Stimulated activated CD8-positive, alpha-beta memory T cell treated with anti-CD3 and anti-CD28 coated beads, Interleukin-4, amount 100 ng/mL, for 1 hour (primary cell): ENCODE measurements at places on chromosomes 4 and X.

DNA sequence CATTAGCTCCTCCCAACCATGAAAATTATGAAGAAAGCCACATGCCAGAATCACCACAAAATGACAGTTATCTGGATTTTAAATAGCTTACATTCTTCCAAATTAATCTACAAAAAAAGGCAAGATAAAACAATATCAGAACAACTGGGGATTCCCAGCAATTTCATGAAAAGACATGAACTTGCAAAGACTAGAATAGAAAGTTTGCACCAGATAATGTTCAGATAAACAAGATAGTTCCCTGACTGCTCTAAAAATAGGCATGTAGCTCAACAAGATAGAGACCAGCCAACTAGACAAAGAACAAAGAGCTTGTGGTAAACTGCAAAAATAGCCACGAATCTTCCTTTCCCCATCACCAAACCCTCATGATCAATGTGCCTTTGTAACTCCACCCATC lies 30.3 kb upstream of the DDX53 start:
- no peak for DNase-seq

- no peak for DNase-seq
Measured at GRCh38 chrX:112941209-112941837, 100.7 kb upstream of the AMOT start.

DNA sequence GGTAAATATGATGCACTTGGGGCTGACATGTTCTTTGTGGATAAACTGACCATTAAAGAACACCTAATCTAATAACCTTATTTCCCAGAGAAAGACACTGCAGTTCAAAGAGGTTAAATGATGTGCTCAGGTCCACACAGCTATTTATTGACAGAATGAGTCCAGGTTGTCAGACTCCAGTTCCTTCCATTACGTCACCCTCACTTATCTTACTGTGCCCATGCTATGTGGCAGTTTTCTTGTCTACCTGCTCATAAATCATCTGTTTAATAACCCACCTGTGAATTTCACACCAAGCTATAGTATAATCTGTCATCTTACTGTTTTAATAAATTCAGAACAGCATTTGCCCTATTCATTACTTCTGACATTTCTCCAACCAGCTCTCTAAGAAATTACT lies 36.7 kb downstream of the QRFPR start:
- DNase-seq: no peak

DNA sequence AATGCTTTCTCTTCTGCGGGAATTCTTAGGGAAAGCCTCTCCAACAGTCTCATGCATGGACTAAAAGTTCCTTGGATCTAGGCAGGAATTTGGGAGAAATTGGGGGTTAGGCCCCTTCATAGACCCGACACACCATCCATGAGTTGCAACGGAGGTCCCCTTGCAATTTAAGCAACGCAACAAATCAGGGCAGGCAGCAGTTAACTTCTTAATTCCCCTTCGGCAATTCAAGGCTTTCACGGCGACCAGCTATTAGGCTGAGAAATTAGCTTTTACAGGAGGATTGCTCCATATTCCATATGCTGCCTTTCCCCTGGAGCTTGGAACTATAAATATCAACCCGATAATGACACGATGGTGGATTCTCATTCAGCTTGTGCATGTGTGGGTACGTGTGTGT lies 241.0 kb downstream of the SHOX start:
- no peak for DNase-seq

DNA sequence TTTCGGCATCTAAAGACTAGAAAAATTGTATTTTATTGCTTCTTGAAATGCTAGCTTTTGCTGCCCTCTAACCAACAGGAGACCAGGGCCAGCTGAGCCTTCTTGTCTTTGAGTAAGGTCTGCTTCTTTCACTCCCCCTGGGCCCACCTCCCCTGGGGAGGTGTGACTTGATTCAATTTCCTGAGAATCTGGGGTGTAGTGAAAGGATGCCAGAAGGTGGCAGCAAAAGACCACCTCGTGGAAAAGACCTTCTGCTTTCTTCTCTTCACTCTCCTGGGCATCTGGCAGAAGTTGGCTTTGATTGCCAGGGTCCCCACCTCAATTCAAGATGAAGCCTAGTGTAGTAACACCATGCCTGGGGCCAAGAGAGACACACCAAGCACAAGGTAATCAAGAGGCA lies 96.5 kb upstream of the MAOA start:
- peak; percentile 1 for DNase-seq

DNA sequence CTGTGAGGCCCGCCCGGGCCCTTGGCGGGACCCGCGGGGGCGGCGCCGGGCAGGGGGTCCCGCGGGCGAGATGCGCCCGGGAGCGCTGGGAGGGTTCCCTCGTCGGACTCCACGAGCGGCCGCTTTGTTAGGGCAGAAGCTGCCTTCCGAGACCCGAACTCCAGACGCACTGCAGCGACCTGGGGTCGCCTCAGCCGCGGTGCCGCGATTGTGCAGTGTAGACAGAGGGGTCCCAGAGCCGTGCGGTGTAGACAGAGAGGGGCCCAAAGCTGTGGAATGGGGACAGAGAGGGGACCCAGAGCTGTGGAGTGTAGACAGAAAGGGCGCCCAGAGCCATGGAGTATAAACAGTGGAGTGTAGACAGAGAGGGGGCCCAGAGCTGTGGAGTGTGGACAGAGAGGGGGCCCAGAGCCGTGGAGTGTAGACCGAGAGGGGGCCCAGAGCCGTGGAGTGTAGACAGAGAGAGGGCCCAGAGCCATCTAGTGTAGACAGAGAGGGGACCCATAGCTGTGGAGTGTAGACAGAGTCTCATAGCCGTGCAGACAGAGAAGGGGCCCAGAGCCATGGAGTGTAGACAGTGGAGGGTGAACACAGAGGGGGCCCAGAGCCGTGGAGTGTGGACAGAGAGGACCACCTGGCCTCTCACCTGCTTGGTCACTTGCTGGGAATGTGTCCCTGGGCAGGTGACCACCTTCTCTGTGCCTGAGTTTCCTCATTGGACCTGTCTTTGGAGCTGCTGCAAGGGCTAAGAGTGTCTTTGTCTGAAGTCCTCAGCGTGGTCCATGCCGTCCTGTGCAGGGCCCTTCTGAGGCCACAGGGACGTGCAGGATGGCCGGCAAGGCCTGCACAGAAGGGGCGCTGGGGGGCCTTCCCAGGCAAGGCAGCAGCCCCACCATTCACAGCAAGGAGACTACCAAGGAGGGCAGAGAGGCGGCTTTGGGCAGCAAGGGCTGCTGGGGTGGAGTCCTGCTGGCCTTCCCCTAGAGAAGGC lies 875 bp downstream of the RGS12 start:
- DNase-seq: no peak

- no peak for DNase-seq
Measured at GRCh38 chr4:105232374-105232773, 85.7 kb downstream of the TET2 start.

DNA sequence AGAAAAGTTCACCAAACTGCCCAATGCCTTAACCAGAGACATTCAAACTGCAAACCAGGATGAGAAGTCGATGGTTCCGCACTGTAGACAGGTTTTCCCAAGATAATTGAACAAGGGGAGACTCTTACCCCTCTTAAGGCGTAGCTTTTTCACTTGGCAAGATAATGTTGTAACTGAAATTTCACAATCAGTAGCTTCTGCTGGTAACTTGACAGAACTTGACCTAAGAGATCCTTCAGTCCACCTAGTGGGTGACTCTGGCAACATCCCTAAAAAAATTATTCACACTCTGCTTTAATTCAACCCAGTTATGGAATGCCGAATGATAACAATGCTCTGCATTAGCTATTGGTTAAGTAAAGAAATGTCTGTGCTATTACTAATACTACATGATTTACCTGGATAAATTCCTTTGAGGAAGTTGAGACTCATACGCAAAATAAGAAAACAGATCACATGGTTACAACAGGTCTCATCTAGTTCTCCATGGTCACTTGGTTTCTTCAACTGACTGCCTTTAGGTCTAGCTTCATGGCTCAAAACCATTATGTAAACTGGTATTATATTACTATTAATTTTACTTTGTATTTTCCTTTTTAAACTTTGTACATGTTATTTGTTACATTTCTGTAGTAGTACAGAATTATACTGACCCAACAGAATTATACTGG lies 9.1 kb downstream of the ELF2 start:
- no peak for DNase-seq

DNA sequence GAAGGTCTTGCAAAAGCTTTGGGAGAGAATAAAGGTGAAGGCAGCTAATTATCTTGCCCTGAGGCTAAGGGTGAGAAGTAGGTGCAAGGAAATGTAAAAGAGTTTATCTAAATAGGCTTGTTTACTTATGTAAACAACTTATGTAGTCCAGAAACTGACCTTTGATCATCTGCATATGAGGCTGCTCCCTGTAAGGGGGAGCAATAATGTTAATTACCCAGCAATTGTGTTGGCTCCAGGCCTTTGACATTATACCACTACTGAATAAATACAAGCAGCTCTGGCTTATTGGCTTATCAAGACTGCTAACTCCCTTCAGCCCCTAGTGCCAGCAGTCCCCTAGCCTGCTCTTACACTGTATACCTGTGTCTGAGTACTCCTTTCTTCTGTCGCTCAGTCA lies 303.7 kb upstream of the GNPDA2 start:
- no peak for DNase-seq

- peak; percentile 6 for DNase-seq
Measured at GRCh38 chr4:150828159-150828558, 186.9 kb downstream of the LRBA start.

DNA sequence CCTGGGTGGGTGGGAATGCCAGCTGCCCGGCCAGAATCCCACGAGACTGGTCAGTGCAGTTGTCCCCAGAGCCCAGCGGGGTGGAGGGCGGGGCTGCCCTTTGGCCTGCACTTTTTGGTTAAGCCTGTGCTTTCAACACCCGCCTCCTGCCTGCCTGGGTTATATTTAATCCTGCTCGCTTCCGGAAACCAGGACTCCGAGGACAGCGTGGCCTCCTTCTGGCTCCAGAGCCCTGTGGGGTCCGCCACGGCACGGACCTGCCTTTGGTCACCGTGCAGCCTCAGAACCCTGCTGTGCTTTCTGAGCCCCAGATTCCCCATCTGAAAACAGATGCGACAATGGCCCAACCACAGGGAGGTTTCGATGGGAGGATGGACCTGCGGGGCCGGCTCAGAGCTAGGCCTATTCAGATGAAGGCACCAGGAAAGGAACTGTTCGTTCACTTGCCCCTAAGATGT lies 29.4 kb upstream of the KIAA0232 start:
- DNase-seq: no peak

- no peak for DNase-seq
Measured at GRCh38 chr4:112213856-112214255, 17.7 kb upstream of the AP1AR start.

DNA sequence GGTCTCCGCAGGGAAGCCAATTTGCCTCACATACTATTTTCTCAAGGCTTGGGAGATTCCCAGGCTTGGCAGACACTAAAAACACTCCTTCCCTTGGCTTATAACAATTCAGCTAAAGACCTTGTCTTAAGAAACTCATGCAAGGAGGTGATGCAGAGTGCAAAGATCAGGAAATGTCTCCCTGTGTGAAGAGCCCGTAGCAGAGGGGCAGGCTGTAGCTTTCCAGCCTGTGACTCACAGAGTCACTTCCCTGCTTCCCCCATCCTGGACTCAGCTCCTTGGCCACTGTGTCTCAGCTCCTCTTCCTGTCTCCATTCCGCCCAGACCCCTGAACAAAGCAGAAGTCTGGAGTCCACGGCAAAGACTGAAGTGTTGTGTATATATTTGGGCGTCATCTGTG lies 56.1 kb downstream of the KDR start:
- DNase-seq: no peak

DNA sequence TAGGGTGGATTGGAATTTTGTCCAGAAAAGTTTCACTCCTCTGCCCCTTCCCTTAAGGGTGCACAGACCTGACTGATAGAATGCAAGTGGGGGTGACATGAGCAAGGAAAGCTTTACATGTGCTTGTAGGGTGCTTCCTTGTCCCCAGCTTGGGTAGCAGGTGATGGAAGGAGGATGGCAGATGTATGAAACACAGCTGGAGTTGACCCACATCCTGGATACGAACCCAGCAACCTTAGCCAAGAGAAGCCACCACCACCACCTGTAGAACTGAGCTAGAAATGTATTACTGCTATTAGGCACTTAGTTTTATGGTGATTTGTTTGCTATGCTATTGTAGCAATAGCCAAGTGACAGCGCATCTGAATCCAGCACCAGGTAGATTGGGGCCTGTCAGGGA lies 227.4 kb downstream of the HS3ST1 start:
- DNase-seq: no peak

- DNase-seq: no peak
Measured at GRCh38 chr4:6105311-6105911, 87.2 kb upstream of the C4orf50 start.

DNA sequence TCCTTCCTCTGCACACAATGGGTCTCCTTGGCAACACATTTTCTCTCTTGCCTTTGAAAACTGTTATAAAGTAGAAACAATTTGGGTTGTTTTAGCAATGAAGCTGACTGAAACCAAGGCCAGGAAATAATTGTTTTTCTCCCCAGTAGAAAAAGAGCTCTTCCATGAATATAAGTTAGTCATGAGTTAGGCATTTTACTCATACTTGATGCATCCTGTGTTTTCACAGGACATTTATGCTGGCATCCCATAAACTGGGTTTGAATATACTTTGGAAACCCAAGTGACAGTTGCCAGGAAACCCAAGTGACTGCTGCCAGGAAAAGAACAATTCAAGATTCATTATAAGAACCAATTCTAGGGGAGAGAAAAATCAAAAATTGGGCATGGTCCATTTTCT lies 128.6 kb upstream of the NPY2R start:
- no peak for DNase-seq

- no peak for DNase-seq
Measured at GRCh38 chrX:113274791-113275190, 434.2 kb upstream of the AMOT start.

DNA sequence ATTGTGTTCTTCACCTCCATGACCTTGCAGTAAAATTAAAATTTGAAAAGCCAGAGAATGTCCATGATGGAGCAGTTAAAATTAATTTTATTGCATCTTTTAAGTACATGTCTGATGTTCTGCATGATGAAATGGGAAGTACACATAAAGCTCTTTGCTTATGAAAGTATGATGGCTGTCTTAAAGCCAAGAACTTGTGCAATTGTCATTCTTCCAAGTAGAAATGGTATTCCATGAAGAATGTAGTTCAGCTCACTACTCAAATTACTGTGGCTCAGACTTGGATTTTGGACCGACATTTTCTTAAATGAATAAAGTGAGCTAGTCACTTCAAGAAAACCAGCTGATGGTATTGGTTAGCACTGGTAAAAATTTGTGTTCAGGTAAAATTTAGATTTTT lies 161.7 kb upstream of the CXCL13 start:
- no peak for DNase-seq

- no peak for DNase-seq
Measured at GRCh38 chrX:69073241-69073640, 92.0 kb downstream of the PJA1 start.

DNA sequence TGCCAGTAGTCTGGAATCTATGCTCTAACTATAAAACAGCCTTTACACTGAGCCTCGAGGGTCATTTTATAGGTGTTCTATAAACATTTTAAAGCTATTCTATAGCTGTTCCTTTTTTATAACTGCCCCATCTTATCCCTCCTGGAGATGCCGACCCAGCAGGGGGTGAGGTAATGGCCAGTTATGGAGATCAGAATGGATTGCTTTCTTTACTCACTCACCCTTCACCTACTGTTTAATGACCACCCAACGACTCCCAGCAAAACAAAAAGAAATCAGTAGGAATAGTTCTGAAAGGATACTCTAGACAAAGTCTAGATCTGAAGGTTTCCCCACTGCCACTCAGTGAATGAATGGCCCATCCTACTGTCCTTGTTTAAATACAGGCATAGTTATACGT lies 1113.1 kb downstream of the FAT4 start:
- no peak for DNase-seq
